ENCODE measurements at places on chromosomes 12 and 14. TPM values are rescaled to one million over a fixed set of nuclear protein-coding genes. Genes with fewer than 3 reads are reported as not detected.

CLEC4C gene
- not detected for polyA plus RNA-seq

EIF2S3B gene
- polyA plus RNA-seq = 0.45 TPM

KRT2 gene
- 0.12 TPM for polyA plus RNA-seq

SDS gene
- polyA plus RNA-seq = not detected

TEP1 gene
- polyA plus RNA-seq = 7.9 TPM

ATP23 gene
- 5.7 TPM for polyA plus RNA-seq

MED6 gene
- 10.3 TPM for polyA plus RNA-seq

CPNE8 gene
- polyA plus RNA-seq = 2.5 TPM

GPR137C gene
- polyA plus RNA-seq = 0.11 TPM

TAS2R14 gene
- 0.94 TPM for polyA plus RNA-seq

SLC39A5 gene
- 0.09 TPM for polyA plus RNA-seq

SLC10A1 gene
- polyA plus RNA-seq = not detected

INHBC gene
- polyA plus RNA-seq = 0.01 TPM

FAIM2 gene
- 0.39 TPM for polyA plus RNA-seq

PTPRB gene
- 1.6 TPM for polyA plus RNA-seq

TBX5 gene
- polyA plus RNA-seq = 1.2 TPM

CD27 gene
- polyA plus RNA-seq = 0.98 TPM

TAS2R20 gene
- 0.07 TPM for polyA plus RNA-seq

DCN gene
- polyA plus RNA-seq = 152 TPM

ASIC1 gene
- polyA plus RNA-seq = 1.4 TPM

CLEC1B gene
- polyA plus RNA-seq = not detected

BRMS1L gene
- polyA plus RNA-seq = 5.7 TPM

HOXC5 gene
- 0.96 TPM for polyA plus RNA-seq

KRT3 gene
- polyA plus RNA-seq = 1.9 TPM

P2RX2 gene
- polyA plus RNA-seq = 2.2 TPM

LDHB gene
- 92.1 TPM for polyA plus RNA-seq

MFAP5 gene
- 4.5 TPM for polyA plus RNA-seq

A2M gene
- polyA plus RNA-seq = 18.0 TPM

LRP1-AS gene
- polyA plus RNA-seq = not detected

ART4 gene
- 0.05 TPM for polyA plus RNA-seq

TUNAR gene
- polyA plus RNA-seq = not detected

TMEM132D gene
- polyA plus RNA-seq = not detected

TSPAN19 gene
- polyA plus RNA-seq = not detected

MUCL1 gene
- not detected for polyA plus RNA-seq

FGF23 gene
- not detected for polyA plus RNA-seq

PTGER2 gene
- 0.41 TPM for polyA plus RNA-seq

SOCS4 gene
- 3.4 TPM for polyA plus RNA-seq

GRIP1 gene
- 1.5 TPM for polyA plus RNA-seq

IAPP gene
- polyA plus RNA-seq = 0.05 TPM

Measured in esophagus (tissue), 2 donors.